ENCODE measurements at places on chromosomes 5 and 9. TPM values are rescaled to one million over a fixed set of nuclear protein-coding genes. Genes with fewer than 3 reads are reported as not detected.

Gene ROR2
- total RNA-seq = not detected

Gene FGD3
- total RNA-seq = 0.84 TPM

Gene IFNK
- total RNA-seq = not detected

Gene LCN15
- 0.29 TPM for total RNA-seq

Gene RFESD
- 1.2 TPM for total RNA-seq

Gene SOWAHA
- total RNA-seq = 2.0 TPM

Gene NTNG2
- 0.02 TPM for total RNA-seq

Gene TAF11L5
- not detected for total RNA-seq

DNA sequence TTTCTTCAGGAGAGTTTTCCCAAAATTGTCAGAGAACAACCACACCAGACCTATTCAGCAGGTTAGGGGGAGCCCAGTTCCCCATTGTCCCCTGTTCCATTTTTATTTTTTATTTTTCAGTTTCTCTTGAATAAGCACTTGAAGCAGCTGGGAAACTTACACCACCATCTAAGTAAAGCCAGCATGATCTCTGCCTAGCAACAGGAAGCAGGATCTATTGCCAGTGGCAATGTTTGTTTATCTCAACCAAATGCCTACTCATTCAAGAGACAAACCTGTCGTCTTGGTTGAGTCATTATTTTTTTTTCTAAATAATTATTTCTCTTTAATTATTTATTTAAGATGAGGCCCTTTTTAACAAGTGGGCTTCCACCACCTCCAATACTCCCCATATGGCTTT lies 379.3 kb downstream of the PLK2 start:
- no peak for DNase-seq

- no peak for DNase-seq
Measured at GRCh38 chr5:53364061-53364460, 116.4 kb upstream of the FST start.

DNA sequence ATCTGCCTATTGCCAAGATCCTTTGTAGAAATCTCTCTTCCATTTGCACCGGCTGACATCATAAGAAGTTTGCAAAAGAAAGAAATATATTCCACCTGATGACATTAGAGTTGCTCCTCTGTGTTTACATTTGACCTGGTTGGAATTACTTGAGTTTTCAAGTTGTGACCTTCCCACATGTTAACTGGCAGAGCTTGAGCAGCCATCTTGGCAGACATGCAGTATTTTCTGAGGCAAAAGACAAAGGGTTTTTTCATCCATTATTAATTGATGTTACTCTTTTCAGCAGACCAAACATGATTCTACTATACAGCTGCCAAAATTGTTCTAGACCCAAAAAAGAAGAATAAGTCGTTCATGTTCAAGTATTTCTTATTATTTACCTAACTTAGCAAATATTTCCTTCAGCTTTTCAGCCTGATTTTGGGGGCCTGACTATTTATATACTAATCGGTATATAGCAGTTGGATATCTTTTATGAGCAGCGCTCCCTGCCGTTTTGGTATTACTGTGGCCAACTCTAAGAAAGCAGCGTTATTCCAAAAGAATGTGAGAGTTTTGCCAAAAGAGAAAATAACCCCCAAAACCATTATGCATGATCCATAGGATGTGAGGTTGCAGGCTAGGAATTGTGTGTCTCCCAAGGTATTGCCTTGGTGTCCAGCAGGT lies 212.9 kb downstream of the PBX3 start:
- no peak for DNase-seq

GRCh38 chr9:136532799-136533774 lies 12.8 kb downstream of the NOTCH1 start:
- DNase-seq = no peak

- DNase-seq = peak; percentile 53
Measured at GRCh38 chr9:35731415-35732184, 395 bp downstream of the TLN1 start.

- no peak for DNase-seq
Measured at GRCh38 chr9:116271991-116272390, 118.4 kb downstream of the PAPPA start.

- DNase-seq = no peak
Measured at GRCh38 chr5:109852371-109853155, 162.8 kb downstream of the MAN2A1 start.

GRCh38 chr5:56817263-56818014 lies 2.1 kb downstream of the MAP3K1 start:
- no peak for DNase-seq

DNA sequence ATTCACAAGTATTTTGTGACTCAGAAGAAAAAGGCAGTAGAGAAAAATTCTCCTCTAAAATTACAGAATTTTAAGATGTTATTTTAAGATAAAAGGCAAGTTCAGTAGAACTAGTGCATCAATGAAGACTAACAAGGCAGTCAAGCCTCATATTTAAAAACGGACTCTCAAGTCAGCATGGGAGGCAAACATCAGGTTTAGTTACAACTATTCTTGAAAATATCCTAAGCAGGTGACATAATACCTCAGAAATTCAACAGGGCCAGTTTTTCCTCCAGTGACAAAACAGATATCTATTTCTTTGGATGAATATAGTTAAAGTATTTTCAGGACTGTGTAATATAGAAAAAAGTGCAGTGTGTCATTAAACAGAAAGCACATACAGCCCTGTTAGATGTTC lies 194.0 kb upstream of the NMUR2 start:
- no peak for DNase-seq

GRCh38 chr9:115169003-115169402 lies 51.0 kb upstream of the TNC start:
- no peak for DNase-seq

DNA sequence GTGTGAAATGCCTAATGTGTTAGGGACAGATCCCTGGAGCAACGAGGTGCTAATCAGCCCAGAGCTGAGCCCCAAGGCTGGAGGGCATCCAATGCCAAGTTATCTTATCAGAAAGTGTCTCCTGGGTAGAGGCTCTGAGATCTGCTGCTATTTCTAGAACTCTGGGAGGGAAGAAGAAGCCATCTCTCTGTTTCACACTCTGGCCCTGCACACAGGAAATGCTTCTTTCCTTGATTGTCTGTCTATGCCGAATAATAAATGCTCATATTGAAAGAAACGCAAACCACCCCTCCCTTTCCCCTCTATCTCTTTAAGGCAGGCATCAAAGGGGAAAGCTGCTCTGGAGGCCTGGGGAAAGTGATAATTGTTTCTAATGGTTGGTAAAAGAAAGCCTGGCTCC lies 166.7 kb downstream of the PAPPA start:
- no peak for DNase-seq

GRCh38 chr9:33239921-33240320 lies at the start of gene SPINK4:
Gene SPINK4 (plus strand): TSS chr9:33240167. CDS start chr9:33240209, 42 bp downstream.
- DNase-seq = peak; percentile 28

GRCh38 chr5:107724642-107725041 lies 53.9 kb upstream of the EFNA5 start:
- DNase-seq = no peak

GRCh38 chr9:136328622-136329041 lies 1.3 kb downstream of the GPSM1 start:
- DNase-seq = no peak

GRCh38 chr9:7037176-7037575 lies 279.4 kb downstream of the KDM4C start:
- DNase-seq = no peak

DNA sequence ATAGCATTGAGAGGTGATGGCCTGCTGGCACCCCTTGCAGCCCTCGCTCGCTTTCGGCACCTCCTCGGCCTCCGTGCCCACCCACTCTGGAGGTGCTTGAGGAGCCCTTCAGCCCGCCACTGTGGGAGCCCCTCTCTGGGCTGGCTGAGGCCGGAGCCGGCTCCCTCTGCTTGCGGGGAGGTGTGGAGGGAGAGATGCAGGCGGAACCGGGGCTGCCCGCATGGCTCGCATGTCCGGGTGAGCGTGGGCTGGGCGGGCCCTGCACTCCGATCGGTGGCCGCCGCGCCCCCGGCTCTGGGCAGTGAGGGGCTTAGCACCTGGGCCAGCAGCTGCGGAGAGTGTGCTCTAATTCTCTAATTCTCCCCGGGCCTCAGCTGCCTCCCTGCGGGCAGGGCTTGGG lies 101.1 kb downstream of the KIF4B start:
- DNase-seq = no peak

- no peak for DNase-seq
Measured at GRCh38 chr5:115941051-115941675, 21.1 kb upstream of the LVRN start.

- no peak for DNase-seq
Measured at GRCh38 chr9:85700330-85700729, 41.4 kb downstream of the AGTPBP1 start.

GRCh38 chr5:93721071-93721470 lies 20.3 kb downstream of the POU5F2 start:
- DNase-seq = no peak

DNA sequence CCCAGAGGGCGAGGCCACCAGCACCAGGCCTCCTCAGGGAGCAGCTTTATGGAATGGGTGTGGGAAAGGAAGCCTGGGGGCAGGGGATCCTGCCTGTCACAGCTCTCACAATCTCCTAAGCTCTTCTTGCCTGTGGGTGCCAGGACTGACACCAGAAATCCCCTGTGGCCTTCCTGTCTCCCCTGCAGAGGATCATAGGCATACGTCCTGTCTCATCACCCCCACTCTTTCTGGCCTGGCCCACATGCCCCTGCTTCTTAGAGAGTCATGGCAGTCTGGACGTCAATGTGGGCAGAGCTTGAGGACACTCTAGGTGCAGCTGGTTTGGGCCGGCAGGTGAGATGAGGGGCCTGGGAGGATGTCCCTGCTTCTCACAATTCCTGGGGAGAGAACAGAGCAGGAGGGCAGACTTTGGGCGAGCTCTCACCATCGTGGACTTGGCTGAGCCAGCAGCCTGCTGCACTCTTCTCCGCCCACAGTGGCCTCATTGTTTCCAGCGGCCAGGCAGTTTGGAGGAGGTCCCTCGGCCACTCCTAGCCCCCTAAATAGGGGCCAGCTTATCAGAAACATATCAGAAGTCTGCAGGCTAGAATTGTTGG lies 67.3 kb upstream of the ZFR start:
- no peak for DNase-seq

GRCh38 chr5:42595597-42595996 lies 161.0 kb upstream of the CCDC152 start:
- DNase-seq = no peak

DNA sequence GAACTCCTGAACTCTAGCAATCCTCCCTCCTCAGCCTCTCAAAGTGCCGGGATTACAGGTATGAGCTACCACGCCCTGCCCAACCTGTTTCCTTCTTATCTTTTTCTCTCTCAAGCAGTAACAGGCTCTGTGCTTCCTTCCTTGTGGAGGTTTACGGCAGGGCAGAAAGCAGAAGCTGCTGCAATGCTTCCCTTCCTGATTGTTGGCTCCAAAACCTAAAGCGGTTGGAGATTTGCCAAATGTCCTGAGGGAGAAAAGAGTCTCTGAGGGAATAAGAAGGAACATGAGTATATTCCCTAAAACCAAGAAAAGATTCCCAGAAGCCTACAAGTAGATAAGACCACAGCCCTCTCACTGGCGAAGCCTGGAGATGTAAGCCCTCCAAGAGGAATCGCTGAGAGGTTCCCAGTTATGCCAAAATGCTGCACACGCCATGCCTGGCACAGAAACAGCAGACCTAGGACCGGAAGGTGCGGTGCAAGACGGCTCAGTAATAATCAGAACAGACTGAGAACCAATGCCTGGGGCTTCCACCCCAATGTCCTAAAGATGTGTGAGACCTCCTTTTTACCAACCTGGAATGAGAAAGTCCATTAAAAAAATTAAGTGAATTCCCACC lies 73.2 kb downstream of the APTX start:
- DNase-seq = no peak

DNA sequence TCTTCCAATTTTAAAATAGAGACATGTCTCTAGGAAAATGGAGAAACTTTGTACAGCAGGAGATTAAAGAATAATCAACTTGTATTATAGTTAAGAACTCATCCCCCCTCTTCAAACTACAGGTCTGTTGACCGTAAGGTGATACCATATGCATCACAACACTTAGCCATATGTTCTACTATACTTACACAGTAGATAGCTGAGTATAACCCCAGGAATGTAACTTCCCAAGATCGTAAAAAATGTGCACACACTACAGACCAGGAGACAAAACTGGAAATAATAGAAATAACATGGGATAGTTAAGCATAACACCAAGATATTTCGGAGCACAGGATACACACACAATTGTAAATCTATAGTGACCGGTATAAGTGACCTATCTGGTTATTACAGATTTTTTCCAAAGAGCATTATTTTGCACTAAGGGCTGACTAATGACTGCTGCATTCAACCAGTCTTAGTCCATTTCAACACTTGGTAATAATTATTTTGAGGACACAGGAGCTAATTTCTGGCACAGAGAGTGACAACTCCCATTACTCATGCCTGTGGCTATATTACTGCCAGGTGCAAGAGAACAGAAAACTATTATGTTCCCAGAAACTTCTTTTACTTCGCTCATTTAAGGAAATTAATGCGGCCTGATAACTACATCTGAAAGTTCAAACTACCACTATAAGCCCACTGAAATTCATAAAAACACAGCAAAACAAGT lies 15.4 kb upstream of the ZNF622 start:
- DNase-seq = no peak

GRCh38 chr5:50958852-50959457 lies 292.5 kb downstream of the PARP8 start:
- peak; percentile 53 for DNase-seq

DNA sequence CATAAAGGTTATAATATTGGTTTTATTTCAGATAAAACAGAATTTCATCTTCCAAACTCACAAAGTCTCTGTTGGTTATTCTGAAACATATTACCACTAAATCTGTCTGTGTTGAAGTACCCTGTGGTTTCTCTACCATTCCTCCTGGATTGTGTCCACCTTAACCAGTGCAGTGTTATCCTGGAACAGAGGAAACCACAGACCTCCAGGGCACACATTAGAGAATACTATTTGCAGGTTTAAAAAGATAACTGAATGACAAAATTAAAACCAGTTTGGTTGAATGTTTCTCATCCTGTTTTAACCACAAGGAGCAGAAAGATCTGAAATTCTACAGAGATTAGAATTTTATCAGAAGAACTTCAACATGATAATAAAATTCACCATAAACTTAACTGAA lies 251.8 kb downstream of the CWC27 start:
- no peak for DNase-seq

GRCh38 chr5:178895615-178896571 lies at the start of gene ZFP2:
Gene ZFP2 (plus strand): TSS chr5:178895913. CDS start chr5:178931314, 35,401 bp downstream.
- DNase-seq = peak; percentile 19

GRCh38 chr5:112995764-112996618 lies 19.4 kb downstream of the DCP2 start:
- DNase-seq = peak; percentile 50

Data from HepG2 (cell line).